Activated CD4-positive, alpha-beta memory T cell treated with anti-CD3 and anti-CD28 coated beads for 36 hours (primary cell): ENCODE measurements at places on chromosomes 1 and 21. TPM values are rescaled to one million over a fixed set of nuclear protein-coding genes. Genes with fewer than 3 reads are reported as not detected.

- no peak overlapping the region for H3K27ac ChIP-seq
- H3K36me3 ChIP-seq = peaks cover 71% of the 10 kb centered on the region
- DNase-seq = no peak
- no peaks in the 10 kb centered on the region for H3K27me3 ChIP-seq
- H3K4me1 ChIP-seq = no peaks in the 10 kb centered on the region
Measured at GRCh38 chr21:32321480-32321879, 22.8 kb downstream of the MRAP start.

DNA sequence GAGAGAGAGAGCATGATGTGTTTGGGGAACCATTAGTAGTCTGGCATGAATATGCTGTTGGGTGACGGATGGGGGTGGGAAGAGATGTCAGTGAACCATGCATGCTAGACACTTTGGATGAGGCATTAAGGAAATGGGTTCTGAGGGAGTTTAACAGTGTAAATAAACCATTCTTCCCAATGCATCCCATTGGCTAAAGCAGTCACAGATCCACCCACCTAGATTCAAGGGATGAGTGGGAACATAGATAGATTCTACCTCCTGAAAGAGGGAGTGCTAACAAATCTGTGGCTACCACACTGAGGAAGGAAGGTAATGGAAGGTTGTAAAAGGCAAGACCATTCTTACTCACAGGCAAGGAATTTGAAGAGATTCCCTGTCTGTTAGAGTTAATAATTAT lies 129.8 kb upstream of the CACNA1E start:
- no peak overlapping the region for H3K27ac ChIP-seq
- H3K27me3 ChIP-seq = no peaks in the 10 kb centered on the region
- H3K4me3 ChIP-seq = no peak overlapping the region
- no peaks in the 10 kb centered on the region for H3K36me3 ChIP-seq
- DNase-seq = no peak

DNA sequence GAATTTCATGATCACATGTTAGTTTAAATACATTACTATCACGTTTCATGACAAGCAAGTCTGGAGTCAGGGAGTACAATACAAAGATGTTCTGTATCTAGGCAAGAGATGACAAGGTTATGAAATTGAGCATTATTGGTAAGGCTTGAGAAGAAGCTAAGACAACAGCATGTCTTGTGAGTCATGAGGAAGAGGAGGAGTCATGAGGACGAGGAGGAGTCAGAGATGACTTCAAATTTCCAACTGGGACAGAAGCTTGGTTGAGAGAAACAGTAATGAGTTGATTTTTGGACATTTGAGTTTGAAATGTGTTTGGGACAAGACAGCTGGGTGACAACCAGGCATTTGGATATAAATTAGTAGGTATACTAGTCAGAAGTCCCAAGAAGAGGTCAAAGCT lies 4.3 kb upstream of the UBE2U start:
- H3K27me3 ChIP-seq = no peaks in the 10 kb centered on the region
- no peak overlapping the region for H3K27ac ChIP-seq
- H3K4me3 ChIP-seq = no peak overlapping the region
- peaks cover 1% of the 10 kb centered on the region for H3K4me1 ChIP-seq

DNA sequence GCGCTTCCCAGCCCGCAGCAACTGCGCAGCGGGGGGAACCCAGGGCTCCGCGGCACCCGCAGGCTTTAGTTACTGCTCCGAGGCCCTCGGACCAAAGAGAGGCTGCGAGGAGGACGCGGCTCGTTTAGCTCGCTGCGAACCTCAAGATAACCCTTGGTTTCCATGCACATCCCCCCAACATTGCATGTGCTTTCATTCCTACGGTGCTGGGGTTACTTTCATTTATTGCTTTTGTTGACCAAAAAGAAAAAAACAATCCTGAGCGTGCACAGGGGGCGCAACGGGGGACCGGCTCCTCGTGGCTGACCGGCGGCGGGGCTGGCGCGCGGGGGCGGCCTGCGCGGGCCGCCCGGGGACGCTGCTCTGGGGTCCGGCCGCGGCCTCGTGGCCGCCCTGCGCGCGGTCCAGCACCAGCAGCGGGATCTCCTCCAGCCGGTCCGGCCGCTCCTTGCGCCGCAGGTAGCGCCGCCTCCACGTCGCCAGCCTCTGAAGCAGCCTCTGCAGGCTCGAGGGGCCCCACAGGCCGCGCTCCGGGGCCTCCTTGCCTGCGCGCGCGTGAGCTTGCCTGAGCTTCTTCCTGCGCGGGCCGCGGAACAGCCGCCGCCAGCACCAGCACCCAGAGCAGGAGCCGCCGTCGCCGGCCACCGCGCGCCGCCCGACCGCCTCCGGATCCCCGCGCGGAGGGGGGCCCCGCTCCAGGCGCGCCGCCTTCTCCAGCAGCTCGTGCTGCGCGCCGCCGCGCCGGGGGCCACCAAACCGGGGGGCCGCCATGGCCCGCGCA lies 77.4 kb downstream of the DESI2 start:
- no peaks in the 10 kb centered on the region for H3K36me3 ChIP-seq
- H3K27ac ChIP-seq = no peak overlapping the region
- H3K27me3 ChIP-seq = peaks cover 23% of the 10 kb centered on the region
- DNase-seq = peak; percentile 38
- H3K4me1 ChIP-seq = peaks cover 12% of the 10 kb centered on the region

The PLA2G2A gene
- total RNA-seq = not detected
